ENCODE measurements at places on chromosomes 3 and 15.

DNA sequence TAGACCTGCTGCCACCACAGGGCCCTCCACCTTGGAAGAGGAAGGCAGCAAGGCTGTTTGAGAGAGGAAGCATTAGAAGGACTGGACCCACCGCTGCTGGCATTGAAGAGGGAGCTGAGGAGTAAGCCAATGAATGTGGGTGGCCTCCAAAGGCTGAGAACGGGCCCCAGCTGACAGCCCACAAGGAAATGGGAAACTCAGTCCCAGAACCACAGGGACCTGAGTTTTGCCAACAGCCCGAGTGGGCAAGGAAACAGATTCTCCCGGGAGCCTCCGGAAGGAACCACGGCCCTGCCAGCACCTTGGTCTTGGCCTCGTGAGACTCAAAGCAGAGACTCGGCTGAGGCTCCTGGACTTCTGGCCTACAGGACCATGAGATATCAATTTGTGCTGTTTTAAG is 95.4 kb upstream of the SNRPA1 start:
- no peak for DNase-seq

DNA sequence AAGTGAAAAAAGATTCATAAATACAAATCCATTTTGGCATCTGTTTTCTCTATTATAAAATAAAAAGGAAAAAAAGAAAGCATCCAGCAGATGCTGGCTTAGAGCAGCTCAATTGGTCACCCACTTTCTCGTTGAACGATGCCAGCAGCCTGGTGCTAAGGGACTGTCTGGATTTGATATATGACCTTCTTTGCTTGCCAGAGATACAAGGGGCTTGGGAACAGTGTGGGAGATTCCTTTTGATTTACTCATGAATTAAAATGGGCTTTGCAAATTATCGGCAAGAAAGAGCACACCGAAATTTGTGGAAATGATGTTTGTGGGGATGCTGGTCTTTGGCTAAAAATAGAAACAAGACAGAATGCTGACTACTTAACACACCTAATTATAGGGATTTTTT is 210.3 kb upstream of the STT3B start:
- no peak for DNase-seq

DNA sequence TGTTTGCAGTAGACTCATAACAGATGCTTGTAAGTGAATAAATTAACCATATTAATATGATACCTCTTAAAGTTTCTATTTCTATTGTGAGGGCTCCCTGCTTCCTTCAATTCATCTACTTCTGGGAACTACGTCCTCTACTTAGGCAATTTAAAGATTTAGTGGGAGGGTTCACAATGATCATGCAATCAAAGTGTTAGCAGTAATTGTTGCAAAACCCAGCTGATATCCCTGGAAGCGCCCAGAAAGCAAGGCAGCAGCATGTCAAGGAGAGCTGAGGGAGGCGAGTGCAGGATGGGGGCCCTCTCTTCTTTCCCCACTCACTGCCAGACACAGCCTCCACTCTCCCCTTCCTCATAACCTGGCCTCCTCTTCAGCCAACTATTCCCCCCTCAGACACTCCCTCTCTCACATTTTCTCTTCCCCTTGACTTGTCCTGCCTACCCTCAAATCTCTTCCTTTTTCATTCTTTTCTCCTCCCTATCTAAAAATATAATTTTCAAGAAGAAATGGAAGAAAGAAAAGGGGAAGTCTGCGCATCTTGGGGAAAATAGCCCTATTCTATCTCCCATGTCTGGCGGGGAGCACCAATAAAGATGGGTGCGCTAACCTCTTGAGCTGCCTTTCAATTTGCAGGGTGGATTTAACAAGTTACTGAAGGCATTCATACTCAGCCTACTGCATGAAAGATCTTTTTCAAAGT is 6.6 kb downstream of the TMEM212 start:
- DNase-seq, result no peak

DNA sequence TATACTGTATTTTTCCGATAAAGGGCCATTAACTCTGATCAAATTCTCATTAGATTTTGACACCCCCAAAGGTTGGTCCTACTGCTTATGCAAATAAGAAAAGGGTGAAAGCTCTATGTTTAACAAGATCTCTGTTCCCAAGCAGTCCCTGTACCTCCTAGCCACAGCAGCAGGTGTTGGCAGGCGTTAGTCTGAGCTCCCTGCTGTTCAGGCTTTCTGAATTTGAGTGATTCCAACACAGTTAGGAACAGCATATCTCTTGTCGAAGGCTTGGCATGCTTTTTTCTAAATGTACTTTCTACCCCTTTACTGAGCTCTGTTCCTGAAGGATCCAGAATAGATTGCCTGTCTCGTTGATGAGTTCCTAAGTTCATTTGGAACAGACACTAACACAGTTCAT is 42.3 kb downstream of the MITF start:
- DNase-seq, result no peak

DNA sequence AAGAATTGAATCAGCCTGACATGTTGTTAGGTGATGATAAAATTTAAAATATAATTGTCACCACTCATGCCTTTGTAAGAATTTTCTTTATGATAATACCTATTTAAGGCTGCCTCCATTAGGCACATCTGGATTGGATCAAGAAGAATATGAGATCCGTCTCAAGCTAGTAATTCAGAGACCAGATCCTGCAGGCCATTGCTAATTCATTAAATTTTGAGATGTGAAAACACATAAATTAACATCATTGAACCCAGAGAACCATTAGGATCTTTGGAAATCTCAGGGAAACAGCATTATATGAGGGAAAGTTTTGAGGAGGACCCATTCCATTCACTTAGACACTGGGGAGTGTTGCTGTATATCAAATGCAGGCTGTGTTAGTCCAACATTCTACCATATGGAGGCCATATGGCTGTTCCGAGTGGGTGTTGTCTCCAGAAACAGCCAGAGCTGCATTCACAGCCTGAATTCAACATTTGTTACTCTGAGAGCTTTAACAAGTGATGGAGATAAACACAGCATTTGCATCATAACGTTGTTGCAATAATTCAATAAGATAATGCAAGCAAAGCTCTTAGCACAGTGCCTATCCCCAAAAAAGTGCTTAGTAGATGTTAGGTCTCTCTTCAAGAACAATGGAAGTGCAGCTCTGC is 67.4 kb downstream of the DTWD1 start:
- no peak for DNase-seq

DNA sequence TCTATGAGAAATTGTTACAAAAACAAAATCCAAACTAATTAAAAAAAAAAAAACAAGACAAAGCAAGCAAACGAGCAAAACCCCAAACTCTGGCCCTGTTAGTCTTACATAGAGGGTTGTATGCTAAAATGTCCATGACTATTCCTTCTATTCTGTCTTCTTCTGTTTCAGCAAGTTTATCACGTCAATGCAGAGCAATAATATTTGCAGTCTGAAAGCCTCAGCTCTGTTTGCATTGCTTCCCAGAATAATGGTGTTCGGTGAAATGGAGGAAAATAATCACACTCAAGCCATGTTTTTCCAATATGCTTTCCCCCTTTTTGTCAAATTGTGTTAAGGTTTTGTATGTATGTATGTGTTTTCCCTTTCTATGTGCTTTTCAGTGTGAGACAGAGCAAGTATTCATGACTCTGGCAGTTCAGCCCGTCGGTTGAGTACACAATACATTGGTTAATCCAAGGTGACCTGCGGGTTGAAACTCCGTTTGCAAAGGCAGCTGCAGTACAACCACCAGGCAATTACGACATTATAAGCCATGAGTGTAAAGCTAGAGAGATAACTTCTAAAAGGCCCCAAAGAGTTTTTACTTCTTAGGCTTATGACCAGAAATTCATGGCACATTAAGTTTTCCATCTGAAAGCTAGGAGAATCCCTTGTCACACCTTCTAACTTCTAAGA is 34.9 kb upstream of the MAGI1 start:
- DNase-seq, result no peak

DNA sequence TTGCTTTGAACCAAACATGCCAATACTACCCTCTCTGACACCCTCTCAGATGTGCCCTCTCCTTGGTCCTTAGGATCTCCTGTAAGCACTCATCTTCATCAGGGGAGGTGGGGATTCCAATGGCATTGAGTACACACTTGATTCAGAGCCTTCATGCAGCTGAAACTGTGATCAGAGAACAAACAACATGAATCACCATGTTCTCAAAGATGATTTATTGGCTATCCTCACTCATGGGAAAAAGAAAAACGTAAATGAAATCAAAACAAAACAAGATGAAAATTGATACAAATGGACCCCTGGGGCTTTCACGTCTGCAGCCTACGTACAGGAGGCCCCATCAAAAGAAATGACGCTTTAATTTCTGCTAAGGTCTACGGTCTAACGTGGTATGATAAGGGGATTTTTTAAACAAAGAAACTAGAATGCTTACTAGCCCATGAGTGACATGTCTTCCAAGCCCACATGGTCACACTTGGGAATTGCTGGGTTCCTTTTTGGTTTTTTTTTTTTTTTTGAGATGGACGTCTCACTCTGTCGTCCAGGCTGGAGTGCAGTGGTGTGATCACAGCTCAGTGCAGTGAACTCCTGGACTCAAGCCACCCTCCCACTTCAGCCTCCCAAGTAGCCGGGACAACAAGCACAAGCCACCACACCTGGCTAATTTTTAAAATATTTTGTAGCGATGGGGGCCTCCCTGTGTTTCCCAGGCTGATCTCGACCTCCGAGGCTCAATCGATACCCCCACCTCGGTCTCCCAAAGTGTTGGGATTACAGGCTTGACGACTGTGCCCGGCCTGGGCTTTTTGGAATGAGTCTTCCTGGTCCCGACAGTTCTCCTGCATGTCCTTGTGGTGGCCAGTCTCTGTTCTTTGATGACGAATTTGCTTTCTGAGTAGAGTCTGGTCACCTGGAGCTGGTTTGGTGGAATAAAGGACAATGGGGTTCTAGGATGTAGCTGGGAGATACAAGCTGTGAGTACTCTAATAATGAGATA is 202.6 kb downstream of the XXYLT1 start:
- no peak for DNase-seq

DNA sequence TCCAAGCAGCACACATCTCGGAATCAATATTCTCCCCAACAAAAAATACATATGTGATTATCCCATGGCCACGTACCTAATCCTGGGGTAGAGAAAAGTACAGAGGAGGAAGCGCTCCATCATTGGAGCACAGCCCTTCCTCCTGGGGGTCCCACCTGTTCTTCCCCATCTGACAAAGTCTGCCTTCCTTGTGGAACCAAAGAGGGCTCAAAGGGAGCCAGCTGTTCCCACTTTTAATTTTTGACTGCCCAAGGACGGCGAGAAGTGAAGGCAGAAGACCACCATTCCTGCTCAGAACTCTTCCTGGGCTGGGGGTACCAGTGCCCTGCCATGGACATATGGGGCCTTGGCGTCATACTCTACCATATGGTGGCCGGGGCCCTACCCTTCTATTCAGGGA is 14.1 kb upstream of the FANCD2 start:
- no peak for DNase-seq

DNA sequence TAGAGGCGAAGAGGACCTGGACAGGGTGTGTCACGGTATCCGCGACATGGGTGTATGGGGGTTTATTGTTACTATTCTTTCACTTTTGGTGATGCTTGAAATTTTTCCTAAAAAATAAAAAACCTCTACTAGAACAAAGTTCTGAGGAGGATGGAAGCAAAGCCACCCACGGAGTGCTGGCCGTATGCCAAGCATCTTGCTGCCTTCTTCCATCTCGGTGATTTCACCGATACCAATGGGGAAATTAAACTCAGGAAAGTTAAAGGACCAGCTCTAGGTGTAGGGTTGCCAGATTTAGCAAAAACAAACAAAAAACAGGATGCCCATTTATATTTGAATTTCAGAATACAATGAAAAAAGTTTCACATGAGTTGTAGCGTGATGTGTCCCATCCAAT is 33.9 kb downstream of the SMAD6 start:
- no peak for DNase-seq

GRCh38 chr3:191476066-191476772 is 15.3 kb downstream of the PYDC2 start:
- no peak for DNase-seq

- no peak for DNase-seq
Observed at GRCh38 chr3:143445118-143445517, 325.5 kb downstream of the CHST2 start.

DNA sequence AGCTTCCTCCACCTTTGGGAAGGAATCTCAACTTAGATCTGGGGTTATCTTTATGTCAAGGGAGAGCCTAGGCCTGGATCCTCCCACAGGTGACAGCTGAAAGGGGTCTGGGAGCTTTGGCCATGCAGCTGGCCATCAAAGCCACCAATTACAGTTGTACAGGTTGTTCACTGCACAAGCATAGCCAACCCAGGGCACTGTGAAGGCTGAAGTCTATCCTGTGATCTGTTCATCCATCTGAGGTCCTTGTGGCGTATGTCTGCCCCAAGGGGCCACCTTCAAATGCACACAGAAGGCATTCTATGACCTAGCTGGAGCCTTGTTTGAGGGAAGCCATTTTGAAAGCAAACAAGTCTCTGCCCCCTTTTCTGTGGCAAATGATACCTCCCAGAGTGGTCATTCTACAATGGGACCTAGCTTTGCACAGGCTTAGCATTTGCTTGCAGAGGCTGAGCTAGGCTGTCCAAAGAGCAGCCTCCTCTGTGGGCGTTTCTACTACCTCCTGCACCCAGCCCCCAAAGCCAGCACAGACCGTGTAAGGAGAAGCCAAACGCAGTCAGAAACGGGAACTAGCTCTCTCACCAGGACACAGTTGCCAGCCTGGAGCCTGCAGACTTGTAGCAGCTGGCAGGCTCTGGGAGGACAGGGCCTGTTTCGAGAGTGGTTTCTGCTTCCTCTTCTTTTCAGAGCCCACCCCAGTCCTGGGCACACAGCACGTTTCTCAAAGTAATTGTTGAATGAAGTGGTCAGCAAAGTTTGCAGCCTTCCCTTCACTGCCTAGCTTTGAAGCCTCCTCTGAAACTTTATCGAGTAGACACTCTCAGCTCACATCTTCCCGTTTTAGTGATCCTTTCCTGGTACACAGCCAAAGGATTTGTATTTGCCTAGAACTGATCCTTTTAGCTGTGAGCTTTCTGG is 157.3 kb upstream of the SMAD3 start:
- no peak for DNase-seq

GRCh38 chr3:188390343-188390718 is 236.4 kb downstream of the LPP start:
- DNase-seq, result no peak

GRCh38 chr3:88324788-88325187 is 175.0 kb downstream of the C3orf38 start:
- DNase-seq, result no peak

- no peak for DNase-seq
Observed at GRCh38 chr3:137121704-137122314, 164.0 kb downstream of the IL20RB start.

GRCh38 chr3:161043336-161044035 is 61.7 kb downstream of the B3GALNT1 start:
- no peak for DNase-seq

DNA sequence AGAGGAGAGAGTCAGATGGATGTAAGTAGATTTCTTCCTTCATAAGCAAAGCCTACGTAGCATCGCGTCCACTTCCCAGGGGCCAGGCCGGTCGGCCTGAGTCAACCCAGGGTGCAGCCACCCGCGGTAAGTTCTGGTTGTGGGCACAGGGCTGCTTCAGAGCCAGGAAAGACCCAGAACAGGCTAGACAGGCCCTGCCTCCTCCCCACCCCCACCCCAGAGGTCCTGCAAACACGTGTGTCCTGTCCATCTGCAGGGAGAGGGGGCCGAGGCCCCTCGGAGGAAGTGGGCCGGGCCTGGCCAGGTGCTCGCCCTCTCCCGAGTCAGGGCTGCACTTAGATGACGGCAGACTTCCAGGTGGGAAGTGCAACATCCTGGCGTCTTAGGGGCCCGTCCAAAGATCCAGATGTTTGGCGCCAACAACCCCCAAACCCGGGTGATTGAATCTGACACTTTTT is 100.8 kb upstream of the ALDH1A3 start:
- DNase-seq, result no peak
